RPMI8226 (cell line): ENCODE measurements at places on chromosomes 11 and 22.
A peak's percentile ranks its signal among the peaks of the same experiment; 100 is the strongest.

GRCh38 chr11:123213307-123213771, 18.3 kb upstream of the CLMP start:
- DNase-seq = no peak

DNA sequence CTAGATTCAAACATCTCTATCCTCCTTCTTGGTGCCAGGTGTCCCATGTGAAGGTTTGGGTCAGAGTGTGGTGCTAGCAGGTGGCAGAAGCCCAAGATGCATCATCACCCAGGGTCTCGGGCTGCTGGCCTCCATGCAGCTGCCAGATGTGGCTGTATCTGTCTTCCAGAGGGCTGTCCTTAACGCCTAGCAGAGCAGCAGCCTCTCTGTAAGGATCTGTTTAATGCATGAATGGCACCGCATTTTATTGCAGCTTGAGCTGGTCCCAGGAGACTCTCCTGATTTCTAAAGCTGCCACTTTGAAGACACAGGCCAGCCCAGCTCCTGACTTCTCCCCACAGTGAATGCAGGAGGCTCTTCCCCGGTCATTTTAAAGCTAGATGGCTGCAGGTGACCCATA, 26.3 kb downstream of the SLC1A2 start:
- no peak for DNase-seq

- DNase-seq = no peak
Measured at GRCh38 chr11:131274233-131274632, 96.2 kb upstream of the NTM start.

DNA sequence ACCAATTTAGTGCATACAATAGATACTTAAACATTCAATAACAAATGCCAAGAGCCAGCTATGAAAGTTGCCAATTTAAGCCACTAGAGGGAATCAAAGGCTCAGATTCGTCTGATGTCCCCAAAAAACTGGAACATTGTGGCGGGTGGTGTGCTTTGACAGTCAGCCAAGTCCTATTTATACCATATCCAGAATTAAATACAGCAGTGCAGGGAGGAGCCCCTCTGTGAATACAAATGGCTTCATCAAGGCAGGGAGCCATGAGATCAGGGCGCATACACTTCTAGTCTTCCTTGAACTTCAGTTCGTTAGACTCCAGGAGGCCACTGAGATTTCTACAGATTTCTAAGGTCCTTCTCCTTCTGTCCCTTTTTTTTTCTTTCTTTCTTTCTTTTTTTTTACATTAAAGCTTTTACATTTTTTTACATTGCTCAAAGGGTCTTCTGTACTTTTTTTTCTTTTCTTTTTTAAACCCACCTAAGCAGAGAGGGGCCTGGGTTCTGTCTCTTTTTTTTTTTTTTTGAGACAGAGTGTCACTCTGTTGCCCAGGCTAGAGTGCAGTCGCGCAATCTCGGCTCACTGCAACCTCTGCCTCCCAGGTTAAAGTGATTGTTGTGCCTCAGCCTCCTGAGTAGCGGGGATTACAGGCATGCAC, 41.5 kb upstream of the HSPA8 start:
- DNase-seq = peak; percentile 68

- DNase-seq = peak; percentile 34
Measured at GRCh38 chr11:43943372-43943930, 1.0 kb downstream of the C11orf96 start.

- no peak for DNase-seq
Measured at GRCh38 chr11:76694664-76695063, 24.1 kb upstream of the LRRC32 start.

GRCh38 chr22:32355760-32356159, 1.9 kb upstream of the RFPL3 start:
- peak; percentile 10 for DNase-seq

DNA sequence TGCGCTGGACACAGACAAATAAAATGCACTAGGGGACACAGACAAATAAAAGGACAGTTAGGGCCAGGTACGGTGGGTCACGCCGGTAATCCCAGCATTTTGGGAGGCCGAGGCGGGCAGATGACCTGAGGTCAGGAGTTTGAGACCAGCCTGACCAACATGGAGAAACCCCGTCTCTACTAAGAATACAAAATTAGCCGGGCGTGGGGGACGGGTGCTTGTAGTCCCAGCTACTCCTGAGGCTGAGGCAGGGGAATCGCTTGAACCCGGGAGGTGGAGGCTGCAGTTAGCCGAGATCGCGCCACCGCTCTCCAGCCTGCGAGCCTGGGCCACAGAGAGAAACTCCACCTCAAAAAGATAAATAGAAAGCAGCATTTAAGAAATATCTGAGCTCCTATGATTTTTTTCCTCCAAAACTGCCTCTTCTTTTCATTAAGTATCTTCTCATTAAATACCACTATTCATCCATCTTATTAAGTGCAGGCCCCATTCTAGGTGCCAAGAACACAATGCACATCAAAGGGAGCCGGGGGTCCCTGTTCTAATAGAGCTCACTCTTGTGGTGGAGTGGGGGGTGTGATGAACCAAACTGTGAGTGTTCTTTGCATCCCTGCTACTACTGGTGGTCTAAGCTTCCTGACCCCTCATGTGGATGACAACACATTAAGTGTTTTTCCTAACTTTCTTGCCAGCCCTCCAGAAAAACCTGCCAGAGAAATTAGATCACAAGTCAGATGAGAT, 766 bp upstream of the ZNHIT2 start:
- no peak for DNase-seq

DNA sequence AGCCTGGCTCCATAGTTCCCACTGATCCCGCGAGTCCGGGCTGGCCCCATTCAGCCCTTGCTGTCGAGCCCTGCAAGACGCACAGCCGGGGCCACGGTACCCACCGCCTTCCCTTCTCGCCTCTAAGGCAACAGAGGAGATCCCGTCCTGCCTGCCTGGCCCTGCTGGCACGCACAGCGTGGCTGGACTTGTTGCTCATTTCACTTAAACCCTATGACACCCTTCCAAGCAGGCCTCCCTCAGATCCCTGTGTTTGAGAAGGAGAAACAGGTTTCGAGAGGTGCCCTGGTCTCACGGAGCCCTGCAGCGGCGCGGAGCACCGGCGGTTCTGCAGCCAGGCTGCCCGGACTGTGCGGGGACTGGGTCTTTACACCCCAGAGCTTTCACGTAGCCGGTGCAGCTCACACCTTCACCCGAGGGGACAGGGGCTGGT, 1048.4 kb downstream of the BRD1 start:
- DNase-seq = no peak

- DNase-seq = no peak
Measured at GRCh38 chr11:702462-703461, 3.3 kb upstream of the EPS8L2 start.
